IMR-90 (cell line): ENCODE measurements at places on chromosomes 12 and 14. TPM values are rescaled to one million over a fixed set of nuclear protein-coding genes. Genes with fewer than 3 reads are reported as not detected.

DNA sequence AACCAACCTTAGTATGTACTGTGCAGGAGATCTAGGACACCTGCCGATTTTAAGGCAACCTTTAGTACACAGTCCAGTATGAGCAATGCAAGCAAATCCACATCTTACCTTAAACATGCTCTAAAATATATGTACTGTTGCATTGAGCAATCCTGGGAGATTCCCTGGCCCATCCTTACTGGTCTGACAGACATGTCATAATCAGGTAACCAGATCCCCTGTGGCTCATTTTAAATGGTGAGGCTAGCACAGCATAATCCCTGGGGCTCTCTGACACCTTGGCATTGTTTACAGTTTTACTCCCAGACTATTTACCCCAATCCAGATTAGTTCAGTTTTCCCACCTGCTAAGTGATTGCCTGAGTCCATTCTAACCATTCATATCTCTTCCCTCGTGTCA is 15.1 kb downstream of the BMAL2 start:
- DNase-seq = no peak

- peak; percentile 66 for DNase-seq
Measured at GRCh38 chr12:106074706-106075392, 63.9 kb downstream of the NUAK1 start.

DNA sequence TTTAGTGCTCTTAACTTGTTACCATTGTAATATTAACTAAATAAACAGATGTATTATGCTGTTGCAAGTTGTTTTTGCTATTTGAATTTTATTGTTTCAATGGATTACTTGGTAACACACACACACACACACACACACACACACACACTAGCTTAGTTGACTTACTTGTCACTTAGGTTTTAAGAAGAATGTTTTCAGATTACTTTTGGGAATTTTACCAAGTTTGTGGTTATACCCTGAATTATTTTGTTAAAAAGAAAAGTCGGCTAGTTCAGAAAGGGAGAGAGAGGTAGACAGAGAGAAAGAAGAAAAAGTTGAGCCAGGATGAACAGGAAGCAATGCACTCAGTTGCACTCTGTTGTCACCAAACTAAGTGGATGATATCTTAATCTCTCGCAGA is 5.3 kb downstream of the SSTR1 start:
- no peak for DNase-seq

DNA sequence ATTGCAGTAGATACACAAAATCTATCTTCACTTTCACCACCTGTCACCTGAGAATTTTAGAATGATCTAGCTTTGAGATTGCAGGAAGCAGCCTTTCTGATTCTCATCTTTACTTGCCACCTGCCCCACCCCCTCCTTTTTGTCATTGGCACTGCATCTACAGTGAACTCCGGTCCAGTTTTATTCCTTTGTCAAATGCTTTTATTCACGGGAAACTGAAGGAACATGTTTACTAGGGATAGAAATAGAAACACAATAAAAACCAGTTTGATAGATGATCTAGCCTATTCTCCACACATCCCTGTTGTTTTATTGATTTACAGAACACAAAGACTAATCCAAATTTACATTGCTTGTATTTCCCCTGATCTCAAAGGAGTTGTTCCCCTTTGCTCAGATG is 471.7 kb upstream of the STXBP6 start:
- DNase-seq = no peak

- peak; percentile 25 for DNase-seq
Measured at GRCh38 chr12:43337571-43338444, 214.2 kb downstream of the ADAMTS20 start.

GALNT16 gene
- total RNA-seq = 0.28 and 0.36 TPM in 2 replicates
